Stimulated activated CD4-positive, alpha-beta T cell treated with anti-CD3 and anti-CD28 coated beads, Interleukin-12 subunit alpha, Interleukin-12 subunit beta, amount 100 ng/mL, for 48 hours (primary cell): ENCODE measurements at places on chromosomes 2 and 18.

DNA sequence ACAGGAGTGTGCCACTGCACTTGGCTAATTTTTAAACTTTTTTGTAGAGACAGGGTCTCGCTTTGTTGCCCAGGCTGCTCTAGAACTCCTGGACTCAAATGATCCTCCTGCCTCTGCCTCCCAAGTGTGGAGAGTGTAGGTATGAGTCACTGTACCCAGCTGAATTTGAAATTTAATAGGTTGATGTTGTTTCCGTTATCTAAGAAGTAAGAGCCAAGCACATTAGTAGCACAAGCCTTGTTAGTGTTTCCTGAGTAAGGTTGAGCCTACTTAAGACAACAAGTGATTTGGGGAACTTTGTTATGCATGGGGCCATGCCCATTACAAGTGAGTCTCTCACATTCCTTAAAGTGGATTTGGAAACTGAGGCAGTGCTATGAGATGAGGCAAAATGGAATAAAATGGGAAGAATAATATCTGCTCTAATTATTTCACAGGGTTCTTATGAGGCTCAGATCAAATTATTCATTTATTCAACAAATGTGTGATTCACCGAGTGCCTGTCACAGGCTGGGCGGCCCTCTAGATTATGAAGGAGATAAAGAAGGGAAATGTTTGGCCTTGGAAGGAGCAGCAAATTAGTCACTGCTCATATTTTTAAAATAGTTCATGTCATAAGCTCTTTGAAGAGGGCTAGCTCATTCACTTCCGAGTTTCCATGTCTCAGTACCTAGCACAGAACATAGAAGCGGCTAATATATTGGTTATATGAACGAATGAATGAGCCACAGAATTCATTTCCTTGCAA, 217.2 kb downstream of the LDLRAD4 start:
- no peak for DNase-seq

DNA sequence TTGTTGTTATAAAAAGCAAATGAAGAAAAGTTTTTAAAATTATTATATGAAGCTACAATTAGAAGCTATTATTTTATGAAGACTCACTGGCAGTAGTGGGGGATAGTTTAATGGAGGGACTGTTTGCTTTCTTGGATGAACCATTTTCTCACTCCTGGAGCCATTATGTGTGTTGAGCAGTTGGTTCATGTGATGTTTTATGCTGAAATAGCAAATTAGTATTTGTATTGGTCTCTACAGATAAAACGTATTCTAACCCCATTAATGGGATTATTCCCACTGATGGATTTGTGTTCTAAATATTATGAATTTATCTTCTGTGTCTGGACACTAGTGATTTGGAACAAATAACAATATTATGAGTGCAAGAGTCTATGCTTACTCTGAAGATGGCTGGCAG, 507.5 kb upstream of the FSHR start:
- no peak for DNase-seq

- no peak for DNase-seq
These were observed 67.1 kb upstream of the MAP4K4 start for GRCh38 chr2:101630224-101630949.

- no peak for DNase-seq
These were observed 295.2 kb upstream of the KCNJ3 start for GRCh38 chr2:154403242-154403790.

DNA sequence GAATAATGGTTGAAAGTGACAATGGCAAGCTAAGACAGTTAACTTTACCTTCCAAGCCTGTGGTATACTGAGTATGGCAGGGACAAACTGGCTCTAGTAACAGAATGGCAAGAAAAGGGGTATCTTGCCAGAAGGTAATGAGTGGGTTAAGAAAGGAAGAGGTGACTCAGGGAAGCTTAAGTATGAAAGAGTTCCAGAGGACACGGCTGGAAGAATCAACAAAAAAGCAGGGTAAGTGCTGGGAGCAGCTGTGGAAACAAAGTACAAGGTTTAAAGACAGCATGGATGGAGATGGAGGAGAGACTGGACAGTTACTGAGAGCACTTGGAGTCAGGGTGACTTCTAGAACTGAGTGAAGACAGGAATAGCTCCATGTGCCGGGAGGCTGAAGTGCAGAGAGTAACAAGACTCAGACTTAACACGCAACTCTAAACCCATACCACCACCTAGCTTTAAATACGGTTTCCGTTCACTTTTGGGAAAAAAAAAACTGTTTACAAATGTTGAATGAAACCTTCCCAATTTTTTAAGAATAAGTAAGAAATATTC, 69.0 kb downstream of the REV1 start:
- DNase-seq = no peak

DNA sequence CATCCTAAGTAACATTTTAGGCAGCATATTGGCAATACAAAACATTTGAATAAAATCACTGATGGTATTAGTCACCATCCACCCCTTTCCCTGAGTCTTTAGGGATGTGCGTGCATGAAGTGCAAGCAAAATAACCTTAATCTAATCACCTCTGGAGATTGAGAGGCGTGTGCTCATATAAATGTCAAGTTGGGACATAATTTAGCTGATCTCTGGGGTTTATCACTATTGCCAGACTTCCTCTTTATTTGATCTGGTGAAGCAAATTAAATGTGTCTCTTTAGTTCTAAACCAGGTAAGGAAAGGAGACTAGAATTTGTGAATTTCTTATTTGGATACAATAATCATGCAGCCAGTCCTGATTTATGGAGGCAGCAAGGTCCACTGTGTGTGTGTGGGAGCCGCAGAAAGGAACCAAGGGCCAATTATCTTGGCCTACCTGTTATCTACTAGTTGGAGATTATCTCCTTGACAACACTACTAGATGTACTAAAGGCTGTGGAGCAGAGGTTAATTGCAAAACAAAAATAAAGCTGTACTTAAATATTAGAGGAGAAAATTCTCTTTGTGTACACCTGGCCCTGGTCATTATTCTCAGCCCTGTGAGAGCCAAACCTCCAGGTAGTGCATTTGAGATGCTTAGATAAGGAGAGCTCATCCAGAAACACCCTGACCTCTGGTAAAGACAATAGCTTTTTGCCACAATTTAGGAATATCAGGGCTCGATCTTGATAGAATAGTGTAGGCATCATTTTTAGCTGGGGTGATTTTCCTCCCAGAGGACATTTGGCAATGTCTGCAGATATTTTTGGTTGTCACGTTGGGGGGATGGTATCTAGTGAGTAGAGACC, 78.2 kb downstream of the HRH4 start:
- no peak for DNase-seq

GRCh38 chr2:171515672-171516298, 6.5 kb upstream of the CYBRD1 start:
- no peak for DNase-seq

DNA sequence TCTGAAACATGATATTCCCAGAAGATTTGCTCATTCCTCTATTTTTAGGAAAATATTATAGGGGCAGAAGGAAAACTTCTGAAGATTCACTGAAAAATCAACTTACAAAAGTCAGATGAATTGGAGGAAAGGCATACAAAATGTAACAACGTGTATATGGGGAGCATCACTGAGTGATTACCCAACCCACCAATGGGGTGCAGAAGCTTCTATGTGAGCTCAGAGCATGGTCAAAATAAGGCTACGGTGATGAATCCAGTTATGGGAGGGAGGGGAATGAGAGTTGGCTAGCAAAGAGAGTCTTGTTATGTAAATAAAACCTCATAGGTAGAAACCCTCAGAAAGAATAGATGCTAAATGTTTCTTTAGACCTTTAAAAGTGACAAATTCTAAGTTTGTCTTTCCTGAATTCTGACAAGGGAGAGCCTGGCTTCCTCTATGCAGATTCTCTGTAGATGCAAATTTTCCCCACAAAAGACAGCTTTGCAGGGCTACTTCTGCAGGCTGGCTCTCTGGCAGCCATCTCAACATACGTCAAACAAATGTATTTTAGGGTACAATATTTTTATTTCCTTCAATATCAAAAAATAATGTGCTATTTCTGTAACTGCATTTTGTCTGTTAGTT, 171.4 kb upstream of the NDUFV2 start:
- DNase-seq = no peak

DNA sequence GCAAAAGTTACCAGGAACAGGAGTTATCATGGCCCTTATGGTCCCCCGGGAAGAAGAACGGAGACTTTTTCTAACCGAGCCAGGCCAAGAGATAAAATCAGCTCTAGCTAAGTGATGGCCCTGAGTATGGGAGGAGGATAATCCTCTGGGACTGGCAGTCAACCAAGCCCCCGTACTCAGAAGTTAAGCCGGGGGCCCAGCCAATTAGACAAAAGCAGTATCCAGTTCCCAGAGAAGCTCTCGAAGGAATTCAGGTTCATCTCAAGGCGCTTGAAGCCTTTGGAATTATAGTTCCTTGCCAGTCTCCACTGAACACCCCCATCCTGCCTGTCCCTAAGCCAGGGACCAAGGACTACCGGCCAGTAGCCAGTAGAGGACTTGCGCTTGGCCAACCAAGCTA, 365.3 kb upstream of the TCF4 start:
- DNase-seq = no peak

DNA sequence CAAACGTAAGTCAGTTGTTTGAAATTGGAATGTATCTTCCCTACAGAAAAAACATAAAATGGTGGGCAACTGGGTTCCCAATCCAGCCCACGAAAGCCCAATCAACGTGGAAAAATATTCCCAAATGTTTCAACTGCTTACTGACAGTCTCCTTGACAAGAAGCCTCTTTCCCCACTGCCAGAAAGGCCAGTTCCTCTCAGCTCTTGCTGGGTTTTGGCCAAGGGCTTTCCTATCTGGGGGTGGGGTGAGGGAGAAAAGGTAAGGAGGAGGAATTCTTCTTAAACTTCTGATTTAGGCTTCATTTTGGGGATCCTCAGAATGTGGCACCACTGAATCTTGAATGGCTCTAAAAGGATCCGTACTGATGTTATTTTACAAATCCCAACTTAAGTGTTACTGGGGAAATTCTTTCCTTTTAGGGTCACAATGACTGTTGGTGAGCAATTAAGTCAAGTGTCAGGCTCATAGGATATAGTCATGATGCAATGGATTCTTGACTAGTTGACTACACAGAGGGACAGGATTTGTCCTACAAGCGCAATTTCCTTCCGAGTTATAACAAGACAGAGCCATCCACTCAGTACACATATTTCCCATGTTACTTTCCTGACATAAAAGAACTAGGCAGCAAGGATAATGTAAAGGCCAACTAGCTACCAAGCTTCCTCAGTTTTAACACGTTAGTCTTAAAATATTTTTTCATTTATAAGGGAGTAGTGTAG, 73.6 kb downstream of the SPRED2 start:
- no peak for DNase-seq

DNA sequence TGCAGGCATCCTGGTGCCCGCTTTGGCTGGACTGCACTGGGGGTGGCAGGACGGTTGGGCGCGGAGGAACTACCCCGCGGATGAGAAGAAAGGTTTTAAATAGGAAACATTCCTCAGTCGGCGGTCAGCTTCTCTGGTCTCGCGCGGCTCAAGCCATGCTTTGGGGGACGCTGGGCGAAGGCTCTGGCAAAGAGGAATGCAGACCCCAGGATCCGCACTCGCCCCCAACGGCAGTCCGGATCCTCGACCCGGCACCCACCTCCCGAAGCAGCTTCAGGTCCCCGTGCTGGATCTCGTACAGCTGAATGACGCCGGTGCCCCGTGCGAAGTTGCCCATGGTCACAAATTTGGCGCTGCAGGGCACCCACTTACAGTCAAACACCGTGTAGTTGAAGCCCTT, 686 bp upstream of the PNO1 start:
- DNase-seq = no peak

DNA sequence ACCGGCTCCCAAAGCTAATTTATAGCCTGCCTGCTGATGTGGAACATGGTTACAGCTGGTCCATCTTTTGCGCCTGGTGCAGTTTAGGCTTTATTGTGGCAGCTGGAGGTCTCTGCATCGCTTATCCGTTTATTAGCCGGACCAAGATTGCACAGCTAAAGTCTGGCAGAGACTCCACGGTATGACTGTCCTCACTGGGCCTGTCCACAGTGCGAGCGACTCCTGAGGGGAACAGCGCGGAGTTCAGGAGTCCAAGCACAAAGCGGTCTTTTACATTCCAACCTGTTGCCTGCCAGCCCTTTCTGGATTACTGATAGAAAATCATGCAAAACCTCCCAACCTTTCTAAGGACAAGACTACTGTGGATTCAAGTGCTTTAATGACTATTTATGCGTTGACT, 51.4 kb downstream of the TMEM178A start:
- no peak for DNase-seq

DNA sequence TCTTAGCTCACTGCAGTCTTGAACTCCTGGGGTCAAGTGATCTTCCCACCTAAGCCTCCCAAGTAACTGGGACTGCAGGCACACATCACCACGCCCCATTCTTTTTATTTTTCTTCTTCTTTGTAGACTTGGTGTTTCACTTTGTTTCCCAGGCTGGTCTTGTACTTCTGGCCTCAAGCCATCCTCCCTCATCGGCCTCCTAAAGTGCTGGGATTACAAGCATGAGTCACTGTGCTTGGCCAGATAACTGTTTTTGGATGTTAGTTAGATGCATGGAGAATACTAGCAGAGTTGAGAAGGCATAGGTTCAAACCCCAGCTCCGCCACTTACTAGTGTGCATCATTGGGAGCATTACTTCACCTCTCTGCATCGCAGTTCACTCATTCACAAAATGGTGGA, 88.3 kb downstream of the TXNL1 start:
- DNase-seq = no peak

DNA sequence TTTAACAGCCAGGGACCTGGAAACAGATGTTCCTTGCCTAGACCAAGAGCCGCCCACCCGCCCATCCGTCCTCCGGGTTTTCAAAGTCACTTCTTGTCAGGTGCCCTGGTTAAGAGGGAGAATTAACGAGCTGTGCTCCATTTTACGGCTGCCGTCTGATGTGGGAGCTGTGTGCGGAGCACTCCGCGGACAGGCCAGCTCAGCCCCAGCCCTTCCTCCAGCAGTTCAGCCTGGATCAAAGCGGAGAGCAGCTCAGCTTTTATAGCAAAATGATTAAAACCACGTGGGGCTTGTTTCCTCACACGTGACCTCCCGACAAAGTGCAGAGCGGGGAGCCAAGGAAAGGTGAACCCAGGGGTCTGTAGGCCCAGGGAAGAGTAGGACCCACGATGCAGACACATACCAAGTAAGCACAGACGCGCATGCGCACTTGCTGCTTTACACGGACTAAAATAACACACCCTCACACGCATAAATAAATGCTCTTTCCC, 46.1 kb upstream of the PKDCC start:
- no peak for DNase-seq

GRCh38 chr2:127942002-127942401, 56.2 kb upstream of the AMMECR1L start:
- DNase-seq = no peak
